ENCODE measurements at places on chromosomes 7 and 10. TPM values are rescaled to one million over a fixed set of nuclear protein-coding genes. Genes with fewer than 3 reads are reported as not detected.

FGFBP3 gene
- total RNA-seq = 3.1 TPM

SPRN gene
- total RNA-seq = 0.28 TPM

PNLIPRP2 gene
- not detected for total RNA-seq

LYZL2 gene
- total RNA-seq = not detected

BLNK gene
- not detected for total RNA-seq

DPYSL4 gene
- 19.1 TPM for total RNA-seq

CYP3A7 gene
- total RNA-seq = not detected

LRRC27 gene
- total RNA-seq = 6.2 TPM

Measured in A549 treated with RU486 at 1 μM for 4 hours (cell line).